ENCODE measurements at places on chromosomes 6 and 20. TPM values are rescaled to one million over a fixed set of nuclear protein-coding genes. Genes with fewer than 3 reads are reported as not detected.

Gene BMP6
- not detected for total RNA-seq

Gene FAXC
- not detected for total RNA-seq

Gene BPI
- not detected for total RNA-seq

Gene TGM3
- total RNA-seq = not detected

Gene EMILIN3
- total RNA-seq = not detected

Gene PPP1R3G
- total RNA-seq = not detected

Gene NT5E
- 13.0 TPM for total RNA-seq

Gene RPS18
- 4,154 TPM for total RNA-seq

Gene CYP39A1
- not detected for total RNA-seq

Gene TTK
- total RNA-seq = 0.30 TPM

Gene VIP
- not detected for total RNA-seq

Gene GABBR1
- 24.2 TPM for total RNA-seq

Gene TRIM15
- total RNA-seq = not detected

Gene GPX5
- not detected for total RNA-seq

Gene OPRM1
- total RNA-seq = not detected

Data from CD8-positive, alpha-beta T cell (primary cell).